ENCODE measurements at places on chromosomes 13 and 19.

DNA sequence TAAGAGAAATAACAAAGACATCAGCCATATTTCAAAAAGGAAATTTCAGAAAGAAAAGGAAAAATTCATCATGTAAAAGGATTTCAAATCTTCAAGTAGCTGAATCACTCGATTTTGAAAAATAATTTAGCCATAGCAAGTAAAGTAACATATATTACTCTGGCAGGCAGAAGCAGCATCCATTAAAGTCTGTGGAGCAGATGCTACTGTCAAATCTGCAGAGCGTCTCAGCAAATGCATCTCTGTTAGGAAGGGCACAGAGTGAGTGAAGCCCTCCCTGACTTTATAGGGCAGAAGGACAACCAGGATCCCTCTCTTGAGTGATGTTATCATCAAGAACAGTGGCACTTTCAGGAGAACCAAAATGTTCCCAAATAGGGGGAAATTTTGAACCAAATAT lies 445.5 kb downstream of the EFNB2 start:
- no peak for DNase-seq

DNA sequence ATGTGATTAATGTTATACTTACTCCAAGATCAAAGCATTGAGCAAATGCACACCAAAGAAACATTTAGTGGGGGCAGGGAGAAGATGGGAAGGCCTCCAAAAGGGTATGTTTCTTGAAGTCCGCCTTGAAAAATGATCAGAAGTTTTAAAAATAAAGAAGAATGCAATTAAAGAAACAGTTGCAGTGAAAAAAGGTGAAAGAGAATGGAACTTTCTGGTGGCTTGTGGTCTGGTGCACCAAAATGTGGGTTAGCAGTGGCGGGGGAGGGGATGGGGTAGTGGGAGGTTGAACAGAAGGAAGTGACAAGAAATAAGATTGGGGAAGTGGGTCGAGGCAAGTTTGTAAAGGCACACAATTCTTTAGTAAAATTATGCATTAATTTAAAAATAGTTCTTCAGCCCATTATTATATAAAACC lies 2.5 kb downstream of the LCP1 start:
- peak; percentile 65 for DNase-seq

DNA sequence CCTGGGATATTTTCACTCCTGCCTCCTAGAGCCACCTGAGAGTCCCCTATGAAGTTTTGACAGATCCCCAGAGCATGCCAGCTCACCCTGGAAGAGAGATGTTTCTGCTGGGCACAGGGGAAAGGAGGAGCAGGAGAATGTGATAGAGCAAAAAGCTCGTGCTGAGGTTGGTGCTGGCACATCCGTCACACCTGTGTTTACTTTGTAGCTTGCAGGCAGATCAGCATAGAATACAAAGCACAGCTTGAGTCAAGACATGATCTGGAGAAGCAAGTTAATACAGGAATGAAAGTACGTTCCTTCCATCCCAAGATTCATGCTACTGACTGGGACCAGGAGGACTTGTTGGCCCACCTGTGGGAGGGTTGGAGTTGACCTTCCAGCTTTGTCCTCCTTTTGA lies 46.1 kb downstream of the HSPH1 start:
- DNase-seq, result no peak

- no peak for DNase-seq
These were observed 368.8 kb downstream of the TDRD3 start for GRCh38 chr13:60765700-60766411.

All from activated CD4-positive, alpha-beta T cell treated with anti-CD3 and anti-CD28 coated beads for 24 hours (primary cell).